ENCODE measurements at places on chromosomes 16 and 17.
A peak's percentile ranks its signal among the peaks of the same experiment; 100 is the strongest.

- DNase-seq = no peak
Measured at GRCh38 chr17:70136131-70136530, 33.2 kb upstream of the KCNJ2 start.

DNA sequence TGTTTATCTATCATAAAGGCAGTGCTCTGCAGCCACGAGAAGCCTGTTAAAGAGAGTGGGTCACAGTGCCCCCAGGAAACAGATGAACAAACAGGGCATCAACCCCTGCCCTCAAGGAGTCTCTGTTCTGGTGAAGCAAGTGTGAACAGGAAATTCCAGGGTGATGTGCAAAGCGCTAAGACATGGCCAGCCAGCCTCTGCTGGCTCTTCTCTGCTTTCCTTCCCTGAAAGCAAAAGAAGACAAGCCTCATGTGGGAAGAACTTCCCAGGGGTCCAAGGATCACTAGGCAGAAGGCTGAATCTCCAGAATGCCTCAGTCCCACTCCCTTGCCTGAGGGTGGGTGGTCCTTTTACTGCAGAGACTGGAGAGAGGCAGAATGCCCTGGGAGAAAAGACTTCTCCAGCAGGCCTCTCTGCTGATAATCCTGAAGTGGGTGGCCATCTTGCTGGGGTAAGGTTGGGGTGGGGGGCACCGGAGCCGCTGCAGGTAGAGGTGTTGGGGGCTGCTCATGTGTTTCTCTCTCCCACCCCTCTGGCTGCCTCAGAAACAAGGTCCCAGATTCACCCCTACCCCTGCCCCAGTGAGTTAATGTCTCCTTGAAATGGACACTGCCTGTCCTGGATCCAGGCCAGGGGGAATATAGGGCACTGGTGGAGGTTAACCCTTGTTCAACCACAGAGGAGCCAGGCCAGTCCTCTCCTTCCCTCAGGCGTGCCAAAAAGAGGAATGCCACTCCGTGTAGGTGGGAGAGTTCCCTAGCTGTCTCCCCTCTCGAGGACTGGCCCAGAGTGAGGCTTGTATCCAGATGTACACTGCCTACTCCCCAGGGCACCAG, 2.4 kb downstream of the ANKRD13B start:
- no peak for DNase-seq

GRCh38 chr17:49409066-49409465, 5.6 kb downstream of the PHB1 start:
- no peak for DNase-seq

GRCh38 chr17:31558748-31559583, 167.5 kb downstream of the RAB11FIP4 start:
- DNase-seq = peak; percentile 62

DNA sequence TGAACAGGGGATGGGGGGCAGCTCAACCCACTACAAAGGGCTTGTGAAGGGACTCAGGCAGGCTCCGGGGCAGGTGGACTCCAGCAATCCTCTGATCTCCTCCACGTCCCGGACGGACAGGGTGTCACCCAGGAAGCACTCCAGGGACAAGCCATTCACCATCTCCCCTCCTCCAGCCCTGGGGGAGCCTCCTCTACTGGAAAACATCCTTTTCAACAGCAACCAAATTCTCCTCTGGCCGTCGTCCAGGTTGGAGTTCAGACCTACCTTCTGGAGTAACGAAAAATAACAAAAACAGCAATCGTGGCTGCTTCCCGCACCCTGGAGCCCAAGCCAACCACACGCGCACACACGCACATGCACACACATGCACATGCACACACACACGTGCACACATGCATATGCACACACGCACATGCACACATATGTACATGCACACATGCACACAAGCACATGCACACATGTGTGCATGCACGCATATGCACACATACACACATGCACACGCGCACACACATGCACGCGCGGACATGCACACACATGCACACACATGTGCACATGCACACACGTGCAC, 8.9 kb upstream of the RBFOX3 start:
- no peak for DNase-seq

DNA sequence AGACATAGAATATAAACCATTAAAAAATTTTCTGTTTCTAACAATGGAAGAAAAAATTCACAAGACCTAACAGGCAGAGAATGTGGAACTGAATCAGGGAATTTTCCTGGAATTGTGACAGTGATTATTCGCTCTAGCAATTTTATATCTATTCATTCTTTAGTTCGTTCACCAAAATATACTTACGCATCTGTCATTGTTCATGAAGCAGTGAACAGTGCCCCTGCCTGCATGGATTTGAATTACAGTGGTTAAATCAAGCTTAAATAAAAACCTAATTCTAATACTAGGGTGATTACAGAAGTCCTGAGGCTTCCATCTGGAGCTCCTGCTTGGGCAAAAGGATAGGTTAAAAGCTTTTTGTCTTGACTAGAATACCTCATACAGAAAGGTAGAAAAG, 48.6 kb downstream of the ABCA8 start:
- DNase-seq = no peak

- no peak for DNase-seq
Measured at GRCh38 chr16:10547708-10548107, 32.7 kb downstream of the EMP2 start.

DNA sequence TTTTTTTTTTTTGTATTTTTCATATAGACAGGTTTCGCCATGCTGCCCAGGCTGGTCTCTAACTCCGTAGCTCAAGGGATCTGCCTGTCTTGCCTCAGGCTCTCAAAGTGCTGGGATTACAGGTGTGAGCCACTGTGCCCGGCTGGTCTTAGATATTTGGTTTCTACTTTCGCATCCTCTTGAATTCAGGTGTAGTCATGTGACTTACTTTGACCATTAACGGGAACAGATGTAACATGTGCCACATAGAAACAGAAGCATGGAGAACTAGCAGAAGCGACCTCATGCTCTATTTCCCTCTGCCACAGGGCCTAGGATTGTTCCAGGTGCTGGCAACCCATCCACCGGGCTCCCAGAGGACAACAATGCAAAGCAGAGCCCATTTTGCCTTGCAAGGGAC, 166.6 kb downstream of the CYLD start:
- no peak for DNase-seq

DNA sequence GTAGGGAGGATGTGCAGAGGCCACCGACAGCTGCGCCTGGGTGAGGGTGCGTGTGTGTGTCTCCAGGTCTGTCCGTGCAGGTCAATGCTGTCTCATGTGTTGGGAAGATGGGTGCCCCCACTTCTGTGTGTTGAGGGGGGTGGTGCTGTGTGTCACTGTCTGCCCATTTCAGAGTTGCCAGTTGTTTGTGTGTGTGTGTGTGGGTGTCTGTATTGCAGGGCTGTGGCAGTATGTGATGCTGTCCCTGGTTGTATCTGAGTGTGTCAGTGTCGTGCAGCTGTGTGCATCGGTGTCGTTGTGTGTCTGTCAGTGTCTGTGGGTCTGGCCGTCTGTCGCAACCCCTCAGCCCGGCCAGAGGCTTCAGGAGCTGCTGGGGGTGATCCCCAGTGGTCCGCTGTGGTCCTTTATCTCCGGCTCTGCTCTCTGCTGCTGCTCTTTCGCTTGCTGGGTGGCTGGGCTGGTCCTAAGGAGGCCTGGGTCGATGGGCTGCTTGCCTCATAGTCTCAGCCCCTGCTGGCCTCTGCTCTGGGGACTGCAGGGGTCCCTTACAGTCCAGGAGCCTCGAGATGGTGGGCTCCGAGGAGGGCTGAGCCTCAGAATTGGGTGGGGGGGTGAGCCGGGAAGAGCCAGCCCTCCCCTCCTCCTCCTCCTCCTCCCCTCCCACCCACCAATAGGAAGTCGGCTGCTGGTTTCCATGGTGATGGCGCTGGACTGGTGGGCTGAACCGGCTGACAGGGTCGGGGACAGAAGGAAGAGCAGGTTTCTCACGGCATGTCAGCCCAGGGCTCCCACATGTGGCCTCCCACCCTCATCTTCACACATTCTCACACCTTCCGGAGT, at the start of gene TSPOAP1:
Gene TSPOAP1, minus strand, starts transcription at position 601 of the 840 bp plus-strand sequence. CDS start 875 bp downstream, outside the sequence.
- no peak for DNase-seq

GRCh38 chr17:78379131-78379491, 662 bp downstream of the PGS1 start:
- DNase-seq = no peak

DNA sequence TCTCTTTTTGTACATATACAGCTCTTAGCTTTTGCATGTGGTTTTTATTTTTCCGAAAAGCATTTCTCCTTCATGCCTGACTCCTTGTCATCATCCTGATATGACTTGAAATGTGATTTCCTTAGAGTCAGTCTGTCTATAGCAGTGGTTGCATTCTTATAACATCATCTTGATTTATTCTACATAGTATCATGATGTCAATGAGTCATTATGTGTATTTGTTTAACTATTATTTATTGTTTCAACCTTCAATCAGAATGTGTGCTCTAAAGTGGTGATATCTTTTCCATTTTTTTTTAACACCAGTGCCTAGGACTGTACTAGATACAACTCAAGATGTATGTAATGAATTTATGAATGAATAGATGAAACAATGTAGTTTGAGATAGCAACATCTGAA, 354.9 kb upstream of the CDH8 start:
- no peak for DNase-seq

DNA sequence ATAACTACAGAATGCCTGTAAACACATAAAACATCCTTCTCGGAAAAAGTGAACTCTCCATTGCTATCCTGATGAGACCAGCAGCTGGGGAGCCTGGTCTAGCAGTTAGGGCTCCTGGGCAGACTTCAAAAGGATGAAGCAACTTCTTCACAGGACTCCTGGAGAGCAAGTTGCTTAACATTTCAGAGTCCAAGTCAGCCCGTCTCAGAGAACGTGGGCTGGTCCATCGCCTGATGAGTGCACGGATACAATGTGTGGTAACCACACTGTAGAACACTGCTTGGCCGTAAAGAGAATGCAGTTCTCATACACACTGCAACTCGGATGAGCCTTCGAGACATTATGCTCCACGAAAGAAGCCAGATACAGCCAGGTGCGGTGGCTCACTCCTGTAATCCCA, 52.7 kb downstream of the TMEM235 start:
- no peak for DNase-seq

GRCh38 chr16:27429981-27430441, 28.0 kb downstream of the IL21R start:
- no peak for DNase-seq

DNA sequence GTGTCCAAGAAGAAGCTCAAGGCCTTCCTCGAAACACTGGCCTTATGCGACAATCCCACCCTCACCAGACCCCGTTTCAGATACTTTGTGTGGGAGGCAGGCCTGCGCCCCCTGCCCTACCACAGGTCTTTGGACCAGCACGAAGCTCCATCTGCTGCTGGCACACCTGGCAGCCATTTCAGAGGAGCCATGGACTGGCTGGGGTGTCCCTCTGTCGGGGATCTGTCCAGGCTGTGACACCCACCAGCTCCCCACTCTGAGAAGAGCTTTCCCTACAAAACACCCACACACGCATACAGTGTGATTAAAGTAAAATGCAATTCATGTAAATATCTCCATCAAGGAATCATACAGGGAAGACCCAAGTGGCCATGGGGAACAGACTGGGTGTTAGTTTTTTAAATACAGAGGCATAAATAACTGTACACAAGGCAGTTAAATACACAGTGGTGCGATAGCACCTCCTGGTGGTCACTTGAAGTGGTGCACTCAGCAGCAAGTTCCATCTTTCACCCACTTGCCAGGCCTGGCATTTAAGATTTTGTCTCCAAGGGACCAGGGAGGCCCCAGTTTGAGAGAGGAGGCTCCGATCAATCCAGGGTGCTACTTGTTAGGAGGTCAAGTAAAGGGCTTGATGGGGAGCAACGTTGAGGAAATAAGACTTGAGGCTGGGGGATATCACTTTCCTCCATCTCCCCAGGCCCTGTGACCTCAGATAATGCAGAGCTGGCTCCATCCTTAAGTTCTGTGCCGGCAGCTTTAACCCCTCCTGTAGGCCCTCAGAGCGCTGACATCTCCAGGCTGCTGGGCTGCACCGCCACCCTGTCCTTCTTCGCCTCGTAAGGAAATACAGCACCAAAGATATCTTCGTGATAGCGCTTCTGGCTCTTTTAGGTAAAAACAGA, 43.6 kb downstream of the NOS2 start:
- DNase-seq = peak; percentile 14

DNA sequence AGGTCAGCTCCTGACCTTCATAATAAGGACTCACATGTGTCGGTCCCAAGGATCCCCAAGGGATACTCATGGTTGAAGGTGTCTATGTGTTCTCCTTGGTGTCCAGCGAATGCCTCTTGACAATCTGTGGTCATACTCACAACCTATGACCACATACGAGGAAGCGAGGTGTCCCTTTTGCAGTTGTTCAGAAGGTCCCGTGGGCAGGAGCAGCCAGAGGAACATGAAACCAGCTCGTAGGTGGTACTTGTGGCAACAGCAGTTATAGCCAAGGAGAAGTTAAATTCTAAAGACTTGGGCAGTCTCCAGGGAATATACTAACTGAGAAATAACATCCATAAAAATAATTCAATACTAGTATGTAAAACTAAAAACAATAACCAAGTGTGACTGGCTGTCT, 685.3 kb downstream of the WWOX start:
- DNase-seq = no peak

GRCh38 chr17:55620023-55620422, 102.6 kb downstream of the TMEM100 start:
- no peak for DNase-seq

- DNase-seq = no peak
Measured at GRCh38 chr16:26709175-26709574, 357.6 kb upstream of the C16orf82 start.

- no peak for DNase-seq
Measured at GRCh38 chr17:32863559-32863958, 13.4 kb downstream of the MYO1D start.

DNA sequence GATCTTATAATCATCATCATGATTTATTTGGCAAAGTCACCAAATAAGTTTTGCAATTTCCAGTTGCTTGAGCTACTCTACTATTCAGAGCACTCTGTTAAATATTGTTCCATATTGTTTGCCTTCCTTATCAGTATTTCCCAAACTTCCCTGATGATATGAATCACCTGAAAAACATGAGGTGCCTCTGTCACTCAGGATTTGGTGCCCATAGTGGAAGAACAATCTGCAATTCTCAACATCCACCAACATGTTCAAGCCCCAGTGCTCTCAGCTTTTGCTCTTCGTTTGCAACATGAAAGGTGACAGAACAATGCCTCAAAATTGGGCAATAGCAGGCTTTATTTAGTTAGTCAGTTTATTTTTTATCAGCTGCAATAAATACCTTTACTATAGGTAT, 28.6 kb upstream of the WSB1 start:
- DNase-seq = no peak

GRCh38 chr17:81292450-81292849, 2.7 kb downstream of the SLC38A10 start:
- DNase-seq = no peak

- no peak for DNase-seq
Measured at GRCh38 chr16:10069374-10069773, 112.9 kb downstream of the GRIN2A start.

DNA sequence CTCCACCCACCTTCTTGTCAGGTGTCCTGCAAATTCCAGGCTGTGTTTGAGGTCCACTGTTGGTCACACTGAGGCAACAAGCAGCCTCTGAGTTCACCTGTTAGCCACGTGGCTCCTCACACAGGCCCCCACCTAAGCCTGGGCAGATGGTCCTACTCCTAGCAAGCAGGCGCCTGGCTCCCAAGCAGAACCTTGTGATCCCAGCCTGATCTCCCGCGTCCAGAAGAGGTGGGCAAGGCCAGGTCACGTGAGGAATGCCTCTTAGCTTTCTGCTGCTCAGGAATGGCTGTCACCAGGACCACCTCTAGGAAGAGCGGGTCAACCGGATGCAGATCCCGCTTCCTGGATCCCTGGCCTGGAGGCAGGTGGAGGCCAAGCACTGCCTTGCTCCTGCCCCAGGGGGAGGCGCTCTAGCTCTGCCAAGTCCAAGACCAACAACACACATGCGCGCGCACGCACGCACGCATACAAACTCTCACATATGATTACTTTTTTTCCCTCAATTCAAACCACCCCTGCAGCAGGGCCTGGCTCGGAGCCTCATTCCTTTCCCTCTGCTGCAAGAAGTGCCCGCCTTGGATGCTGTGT, 9.5 kb downstream of the CYB561 start:
- DNase-seq = no peak
